Glutamatergic neuron (in vitro differentiated cells): ENCODE measurements at places on chromosomes 3 and 15. TPM values are rescaled to one million over a fixed set of nuclear protein-coding genes. Genes with fewer than 3 reads are reported as not detected.

- H3K4me3 ChIP-seq, result no peak overlapping the region
- no peaks in the 10 kb centered on the region for H3K36me3 ChIP-seq
- DNase-seq, result no peak
- no peaks in the 10 kb centered on the region for H3K27me3 ChIP-seq
- H3K27ac ChIP-seq, result no peak overlapping the region
These were observed 430.7 kb upstream of the CBLB start for GRCh38 chr3:106299300-106300098.

DNA sequence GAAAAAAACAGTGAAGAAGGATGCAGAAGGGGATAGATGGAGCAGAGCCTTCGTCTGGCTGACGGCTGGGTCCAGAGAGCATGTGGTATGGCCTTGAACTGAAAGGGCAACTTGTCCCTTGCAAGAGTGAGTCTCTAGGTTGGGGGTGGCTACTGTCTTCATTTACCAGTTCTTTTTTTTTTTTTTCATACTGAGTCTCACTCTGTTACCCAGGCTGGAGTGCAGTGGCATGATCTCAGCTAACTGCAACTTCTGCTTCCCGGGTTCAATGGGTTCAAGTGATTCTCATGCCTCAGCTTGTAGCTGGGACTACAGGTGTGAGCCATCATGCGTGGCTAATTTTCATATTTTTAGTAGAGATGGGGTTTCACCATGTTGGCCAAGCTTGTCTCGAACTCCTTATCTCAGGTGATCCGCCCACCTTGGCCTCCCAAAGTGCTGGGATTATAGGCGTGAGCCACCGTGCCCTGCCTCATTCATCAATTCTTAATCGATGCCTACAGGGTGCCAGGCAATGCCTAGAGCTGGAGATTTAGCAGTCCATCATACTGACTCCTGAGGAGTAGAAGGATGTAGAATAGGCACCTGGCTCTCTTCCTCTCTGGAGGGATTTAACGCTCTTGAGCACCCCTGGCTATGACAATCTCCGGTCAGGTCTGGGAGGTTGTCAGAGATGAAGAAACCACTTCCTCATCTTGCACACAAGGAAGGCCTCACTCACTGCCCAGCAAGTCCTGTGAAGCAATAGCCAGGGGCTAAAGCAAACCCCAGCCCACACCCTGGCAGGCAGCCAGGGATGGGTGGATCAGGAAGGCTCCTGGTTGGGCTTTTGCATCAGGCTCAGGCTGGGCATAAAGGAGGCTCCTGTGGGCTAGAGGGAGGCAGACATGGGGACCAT lies at the start of gene CAMP:
Gene CAMP, plus strand, starts transcription at position 880 of the 898 bp plus-strand sequence. Its CDS starts 17 bp downstream, at position 897.
- H3K27ac ChIP-seq, result no peak within 1 kb of the TSS
- H3K36me3 ChIP-seq, result no peaks in the 10 kb centered on the region
- no peaks in the 10 kb centered on the region for H3K4me1 ChIP-seq
- H3K27me3 ChIP-seq, result peaks cover 8% of the 10 kb centered on the region
- no peak within 1 kb of the TSS for H3K4me3 ChIP-seq

DNA sequence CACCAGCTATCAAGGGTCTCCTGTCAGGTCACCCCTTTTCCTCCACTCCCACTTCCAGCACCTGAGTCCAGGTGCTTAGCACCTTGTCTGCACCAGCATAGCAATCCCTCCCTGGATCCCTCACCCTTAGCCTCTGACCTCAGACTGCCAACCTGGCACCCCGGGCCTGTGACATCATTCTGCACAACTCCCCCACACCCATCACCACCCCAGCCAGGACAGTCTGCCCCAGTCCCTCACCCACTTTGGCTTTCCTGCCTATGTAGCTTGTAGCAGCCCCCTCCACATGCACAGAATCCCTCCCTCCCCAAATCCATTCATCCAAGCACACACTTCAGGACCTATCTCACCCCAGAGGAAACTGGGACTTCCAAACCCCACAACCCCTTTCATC lies 819 bp upstream of the PLXNB1 start:
- H3K4me3 ChIP-seq, result peak overlapping the region; percentile 80
- no peaks in the 10 kb centered on the region for H3K36me3 ChIP-seq
- peaks cover 18% of the 10 kb centered on the region for H3K27me3 ChIP-seq

GRCh38 chr3:29186982-29187725 lies 93.7 kb upstream of the RBMS3 start:
- no peaks in the 10 kb centered on the region for H3K4me1 ChIP-seq
- no peaks in the 10 kb centered on the region for H3K27me3 ChIP-seq
- no peak overlapping the region for H3K27ac ChIP-seq
- no peaks in the 10 kb centered on the region for H3K36me3 ChIP-seq

- no peaks in the 10 kb centered on the region for H3K27me3 ChIP-seq
- no peak for DNase-seq
- no peaks in the 10 kb centered on the region for H3K4me1 ChIP-seq
- H3K36me3 ChIP-seq, result no peaks in the 10 kb centered on the region
- H3K4me3 ChIP-seq, result no peak overlapping the region
- no peak overlapping the region for H3K27ac ChIP-seq
These were observed 18.3 kb upstream of the PKM start for GRCh38 chr15:72249142-72249810.

GRCh38 chr3:40377822-40378221 lies 9.2 kb upstream of the ENTPD3 start:
- H3K27ac ChIP-seq, result no peak overlapping the region
- peaks cover 2% of the 10 kb centered on the region for H3K36me3 ChIP-seq
- H3K4me1 ChIP-seq, result no peaks in the 10 kb centered on the region
- no peak for DNase-seq
- no peak overlapping the region for H3K4me3 ChIP-seq
- no peaks in the 10 kb centered on the region for H3K27me3 ChIP-seq

- no peak overlapping the region for H3K27ac ChIP-seq
These were observed 943.6 kb downstream of the FHIT start for GRCh38 chr3:60307562-60308199.

DNA sequence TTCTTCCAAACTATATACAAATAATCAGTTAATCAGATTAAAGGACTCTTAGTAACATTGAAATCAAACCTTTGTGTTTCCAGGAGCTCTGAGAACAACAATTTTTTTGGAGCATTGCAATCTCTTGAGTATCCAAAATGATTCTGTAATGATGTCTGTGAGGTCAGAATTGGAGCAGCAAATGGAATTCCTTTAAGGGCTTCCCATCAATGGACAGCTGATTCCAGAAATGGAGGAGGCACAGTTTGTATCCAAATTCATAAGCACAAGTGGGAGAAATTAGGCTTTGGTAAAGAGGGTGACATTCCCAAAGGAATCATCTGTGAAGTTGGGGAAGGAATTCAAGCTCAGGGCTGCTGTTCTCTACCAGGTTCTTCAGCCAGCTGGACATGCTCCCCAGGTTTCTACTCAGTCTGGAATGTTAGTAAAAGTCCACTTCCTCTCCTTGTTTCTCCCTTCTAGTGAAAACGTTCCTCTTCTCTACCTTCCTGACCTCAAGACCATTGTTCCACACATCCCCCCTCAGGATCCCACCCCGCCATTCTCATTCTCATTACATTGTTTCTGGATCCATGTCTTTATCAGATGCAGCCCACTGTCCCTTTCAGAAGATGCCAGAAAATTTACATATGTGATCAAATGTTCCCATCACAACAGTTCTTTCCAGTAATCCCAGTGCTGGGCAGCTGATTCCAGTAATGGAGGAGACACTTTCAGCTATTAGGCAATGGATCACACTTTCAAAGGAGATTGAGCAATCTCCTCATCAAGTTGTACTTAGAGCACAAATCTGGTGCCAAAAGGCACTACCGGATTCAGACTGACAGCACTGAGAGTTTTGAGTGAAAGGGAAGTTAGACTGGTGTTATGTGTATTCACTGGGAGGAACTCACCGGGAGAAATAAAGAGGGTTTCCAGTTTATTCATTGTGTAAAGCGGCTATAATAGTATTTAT lies 391.3 kb upstream of the TPRG1 start:
- no peaks in the 10 kb centered on the region for H3K4me1 ChIP-seq
- H3K36me3 ChIP-seq, result no peaks in the 10 kb centered on the region
- no peak overlapping the region for H3K4me3 ChIP-seq
- no peak overlapping the region for H3K27ac ChIP-seq

GRCh38 chr3:115022199-115022598 lies 124.9 kb downstream of the ZBTB20 start:
- H3K27ac ChIP-seq, result no peak overlapping the region
- no peaks in the 10 kb centered on the region for H3K27me3 ChIP-seq
- H3K4me3 ChIP-seq, result no peak overlapping the region

- no peaks in the 10 kb centered on the region for H3K36me3 ChIP-seq
- H3K27me3 ChIP-seq, result no peaks in the 10 kb centered on the region
- no peak for DNase-seq
- H3K4me3 ChIP-seq, result no peak overlapping the region
- no peak overlapping the region for H3K27ac ChIP-seq
These were observed 153.5 kb downstream of the UACA start for GRCh38 chr15:70609889-70610288.

GRCh38 chr3:46102780-46103130 lies 75.5 kb upstream of the XCR1 start:
- no peaks in the 10 kb centered on the region for H3K4me1 ChIP-seq
- no peak overlapping the region for H3K4me3 ChIP-seq
- no peak for DNase-seq
- H3K36me3 ChIP-seq, result no peaks in the 10 kb centered on the region
- H3K27me3 ChIP-seq, result no peaks in the 10 kb centered on the region

GRCh38 chr3:192042116-192042515 lies 581.2 kb downstream of the PYDC2 start:
- DNase-seq, result no peak
- H3K36me3 ChIP-seq, result no peaks in the 10 kb centered on the region
- H3K4me1 ChIP-seq, result no peaks in the 10 kb centered on the region
- H3K4me3 ChIP-seq, result no peak overlapping the region
- no peaks in the 10 kb centered on the region for H3K27me3 ChIP-seq

GRCh38 chr3:9769012-9769411 lies 735 bp downstream of the CAMK1 start:
- H3K36me3 ChIP-seq, result no peaks in the 10 kb centered on the region
- peak overlapping the region; percentile 26 for H3K27ac ChIP-seq
- H3K4me1 ChIP-seq, result peaks cover 12% of the 10 kb centered on the region
- H3K4me3 ChIP-seq, result peak overlapping the region; percentile 81

GRCh38 chr3:23831517-23832394 lies 26.0 kb downstream of the UBE2E1 start:
- H3K36me3 ChIP-seq, result no peaks in the 10 kb centered on the region
- no peaks in the 10 kb centered on the region for H3K27me3 ChIP-seq
- no peak for DNase-seq
- no peak overlapping the region for H3K4me3 ChIP-seq
- no peak overlapping the region for H3K27ac ChIP-seq
- H3K4me1 ChIP-seq, result peaks cover 4% of the 10 kb centered on the region

DNA sequence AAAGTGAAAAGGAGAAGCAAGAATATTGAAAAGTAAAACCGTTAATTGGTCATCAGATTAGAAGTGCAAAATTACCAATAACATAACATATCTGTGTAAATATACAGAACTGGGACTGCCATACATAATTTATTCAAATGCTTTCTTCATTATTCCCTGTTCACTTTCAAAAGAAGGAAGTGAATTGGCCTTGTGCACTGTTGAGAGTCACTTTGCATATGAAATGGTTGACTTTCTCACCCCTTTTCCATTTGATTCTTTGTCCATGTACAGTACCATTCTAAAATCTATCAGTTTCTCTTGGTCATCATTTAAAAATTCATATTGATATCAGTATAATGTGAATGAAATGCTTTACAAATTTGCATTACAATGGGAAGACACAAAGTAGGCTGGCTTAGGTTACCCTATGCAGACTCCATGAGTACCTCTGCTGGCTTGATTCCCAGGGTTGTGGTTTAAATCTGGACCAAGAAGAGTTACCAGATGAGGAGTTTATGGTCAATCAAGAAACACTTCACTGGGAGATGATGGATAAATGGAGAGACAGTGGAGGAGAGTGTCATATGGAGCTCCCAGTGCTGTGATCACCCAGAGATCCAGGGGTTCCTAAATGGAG lies 210.9 kb upstream of the TOPAZ1 start:
- peaks cover 4% of the 10 kb centered on the region for H3K4me1 ChIP-seq
- no peaks in the 10 kb centered on the region for H3K36me3 ChIP-seq
- no peak overlapping the region for H3K27ac ChIP-seq
- H3K27me3 ChIP-seq, result peaks cover 6% of the 10 kb centered on the region
- no peak overlapping the region for H3K4me3 ChIP-seq

DNA sequence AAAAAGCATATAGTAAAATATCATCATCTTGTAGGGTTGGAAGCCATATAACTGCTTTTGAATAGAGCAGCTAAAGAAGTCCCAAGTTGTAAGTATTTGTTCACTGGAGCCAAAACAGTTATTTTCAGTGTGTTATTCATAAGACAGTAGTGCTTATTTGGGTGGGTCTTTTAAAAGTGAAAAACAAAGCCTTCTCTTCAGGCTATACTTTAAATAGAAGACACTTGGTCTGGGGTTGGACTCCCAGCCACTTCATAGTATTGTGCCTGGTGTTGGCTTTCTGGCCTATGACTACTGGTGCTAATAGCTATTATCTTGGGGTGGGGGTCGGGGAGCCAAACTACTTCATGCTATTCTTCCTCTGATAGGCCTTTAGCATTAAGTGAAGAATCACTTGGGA lies 135.2 kb downstream of the SLC25A26 start:
- H3K36me3 ChIP-seq, result no peaks in the 10 kb centered on the region
- H3K27me3 ChIP-seq, result no peaks in the 10 kb centered on the region
- H3K27ac ChIP-seq, result no peak overlapping the region
- DNase-seq, result no peak
- no peak overlapping the region for H3K4me3 ChIP-seq
- no peaks in the 10 kb centered on the region for H3K4me1 ChIP-seq

GRCh38 chr15:99131441-99132023 lies 26.7 kb downstream of the SYNM start:
- H3K36me3 ChIP-seq, result peaks cover 15% of the 10 kb centered on the region
- no peak overlapping the region for H3K27ac ChIP-seq
- H3K4me3 ChIP-seq, result no peak overlapping the region

GRCh38 chr3:13455644-13456043 lies 24.5 kb upstream of the HDAC11 start:
- no peaks in the 10 kb centered on the region for H3K36me3 ChIP-seq
- no peaks in the 10 kb centered on the region for H3K27me3 ChIP-seq
- DNase-seq, result no peak
- H3K4me1 ChIP-seq, result peaks cover 6% of the 10 kb centered on the region
- no peak overlapping the region for H3K4me3 ChIP-seq

- no peaks in the 10 kb centered on the region for H3K4me1 ChIP-seq
- H3K36me3 ChIP-seq, result no peaks in the 10 kb centered on the region
- no peak overlapping the region for H3K4me3 ChIP-seq
- H3K27ac ChIP-seq, result no peak overlapping the region
- DNase-seq, result no peak
These were observed 209.0 kb upstream of the ALCAM start for GRCh38 chr3:105157766-105158085.

- H3K4me3 ChIP-seq, result no peak overlapping the region
- no peaks in the 10 kb centered on the region for H3K4me1 ChIP-seq
- no peaks in the 10 kb centered on the region for H3K36me3 ChIP-seq
- H3K27me3 ChIP-seq, result peaks cover 5% of the 10 kb centered on the region
These were observed 13.2 kb downstream of the DOCK3 start for GRCh38 chr3:50687916-50688315.

OR4F6 gene
- total RNA-seq, result not detected

PPP1R14D gene
- not detected for total RNA-seq

ANKRD34C gene
- total RNA-seq, result not detected

CHRM5 gene
- total RNA-seq, result not detected

SKOR1 gene
- 4.0 TPM for total RNA-seq

GHSR gene
- total RNA-seq, result not detected

RLBP1 gene
- total RNA-seq, result not detected

PFN2 gene
- 364 TPM for total RNA-seq

MUC20 gene
- not detected for total RNA-seq

GCNT3 gene
- not detected for total RNA-seq

ETFA gene
- 144 TPM for total RNA-seq

RTP1 gene
- not detected for total RNA-seq
